ENCODE measurements at places on chromosomes 16 and 17.

DNA sequence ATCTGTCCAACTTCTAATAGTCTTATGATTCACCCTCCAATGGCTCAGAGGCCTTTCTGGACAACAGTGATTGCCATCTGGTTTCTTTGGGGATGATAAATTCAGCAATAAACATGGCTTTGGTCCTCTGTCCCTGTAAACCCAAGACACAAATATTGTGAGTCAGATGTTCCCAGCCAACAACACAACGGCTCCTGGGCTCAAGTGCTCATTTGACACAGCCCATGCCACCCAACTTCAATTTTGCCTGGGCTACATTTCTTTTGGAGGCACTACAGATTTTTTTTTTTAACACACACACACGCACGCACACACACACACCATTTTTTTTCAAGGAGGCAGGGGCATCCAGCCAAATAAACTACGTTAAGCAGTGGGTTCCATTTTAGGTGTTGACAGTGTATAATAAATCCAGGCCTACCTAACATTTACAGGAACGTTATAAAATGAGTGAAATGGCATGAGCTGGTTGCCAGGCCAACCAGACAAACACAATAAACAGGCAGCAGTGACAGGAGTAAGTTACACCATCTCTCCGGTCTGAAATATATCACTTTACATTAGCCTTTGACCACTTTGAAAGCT lies 939.9 kb upstream of the SOX9 start:
- DNase-seq, result no peak

- no peak for DNase-seq
Observed at GRCh38 chr16:28899882-28900590, 21.7 kb downstream of the ATP2A1 start.

DNA sequence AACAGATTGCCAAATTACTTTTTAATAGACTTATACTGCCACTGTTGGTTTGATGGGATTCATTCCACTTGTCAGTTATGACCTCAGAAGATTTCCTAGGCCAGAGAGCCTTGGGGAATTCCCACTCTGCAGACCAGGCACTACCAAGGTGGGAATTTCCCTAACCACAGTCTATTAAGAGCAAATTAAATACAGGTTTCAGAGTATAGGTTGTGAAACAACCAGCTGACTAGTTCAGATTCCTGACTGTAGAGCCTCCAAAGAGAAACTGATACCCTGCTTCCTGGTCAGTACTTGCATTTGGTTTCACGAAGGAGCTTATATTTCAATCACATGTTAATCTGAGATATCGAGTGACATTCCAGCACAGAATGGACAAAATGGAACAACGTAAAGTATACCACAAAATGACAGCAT lies 186.5 kb downstream of the STX8 start:
- DNase-seq, result no peak

- DNase-seq, result no peak
Observed at GRCh38 chr16:91484-91883, 13.5 kb downstream of the MPG start.
